ENCODE measurements at places on chromosomes 6 and 20.

DNA sequence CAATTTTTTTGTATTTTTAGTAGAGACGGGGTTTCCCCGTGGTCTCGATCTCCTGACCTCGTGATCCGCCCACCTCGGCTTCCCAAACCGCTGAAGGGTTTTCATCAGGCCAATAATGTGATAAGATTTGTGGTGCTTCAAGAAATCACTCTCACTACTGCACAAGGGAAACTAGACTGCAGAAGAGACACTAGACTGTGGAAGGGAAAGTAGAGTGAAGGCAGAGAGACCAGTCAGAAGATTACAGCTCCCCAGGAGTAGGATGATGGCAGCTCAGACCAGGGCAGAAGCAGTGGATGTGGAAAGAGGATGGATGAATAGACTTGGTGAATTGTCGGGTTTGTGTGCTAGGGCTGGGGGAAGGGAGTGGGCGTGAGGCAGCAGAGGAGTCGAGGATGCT, 48.0 kb upstream of the GTSF1L start:
- DNase-seq: no peak

DNA sequence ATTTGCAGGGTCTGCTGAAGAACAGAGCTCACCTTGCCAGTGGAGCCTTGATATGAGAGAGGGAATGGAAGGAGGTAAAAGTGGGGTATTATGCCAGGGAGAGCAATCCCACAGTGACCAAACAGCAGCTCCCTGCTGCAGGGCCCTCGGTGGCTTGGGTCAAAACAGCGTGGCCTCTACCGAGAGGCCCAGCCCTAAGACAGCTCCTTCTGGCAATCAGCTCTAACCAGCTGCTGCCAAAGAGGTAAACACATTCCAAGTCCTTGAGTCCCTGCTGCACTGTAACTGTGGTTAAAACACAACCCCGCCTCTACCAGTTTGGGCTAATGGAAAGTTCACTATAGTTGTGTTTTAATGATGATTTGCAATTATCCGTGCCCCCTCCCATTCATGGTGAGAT, 1.4 kb upstream of the DAAM2 start:
- no peak for DNase-seq

- no peak for DNase-seq
These were observed 24.0 kb downstream of the CDK5RAP1 start for GRCh38 chr20:33377366-33377765.

DNA sequence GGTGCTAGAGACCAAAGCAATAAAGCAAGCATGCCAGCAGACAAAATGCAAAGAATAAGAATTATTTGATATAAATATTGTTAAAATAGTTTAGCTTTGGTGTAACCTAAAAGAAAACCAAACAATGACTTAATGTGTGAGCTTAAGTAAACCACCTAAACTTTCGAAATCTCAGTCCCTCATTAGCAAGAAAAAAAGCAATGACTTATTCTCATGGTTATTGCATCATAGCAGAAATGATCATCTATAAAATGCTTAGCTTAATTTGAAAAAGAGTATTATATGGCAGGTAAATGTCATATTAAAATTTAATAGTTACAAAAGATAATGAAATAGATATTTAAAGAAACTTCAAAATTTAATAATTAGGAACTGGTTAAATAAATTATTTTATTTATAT, 1395.7 kb upstream of the EYS start:
- DNase-seq: no peak

DNA sequence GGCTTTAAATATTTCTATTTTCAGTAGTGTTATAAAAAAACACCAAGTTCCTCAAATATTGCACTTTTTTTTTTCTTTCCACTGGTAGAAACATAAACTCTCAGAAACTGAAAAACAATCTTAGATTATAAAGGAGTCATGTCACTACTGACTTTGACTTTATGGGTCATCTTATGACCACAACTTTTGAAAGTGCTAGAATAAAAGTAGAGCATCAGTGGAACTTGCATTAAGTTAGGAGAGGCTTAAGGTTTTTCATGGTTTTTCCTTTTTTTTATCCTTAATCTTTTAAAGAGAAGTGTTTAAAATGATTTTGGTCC, 56.6 kb upstream of the SUPT3H start:
- DNase-seq: no peak

DNA sequence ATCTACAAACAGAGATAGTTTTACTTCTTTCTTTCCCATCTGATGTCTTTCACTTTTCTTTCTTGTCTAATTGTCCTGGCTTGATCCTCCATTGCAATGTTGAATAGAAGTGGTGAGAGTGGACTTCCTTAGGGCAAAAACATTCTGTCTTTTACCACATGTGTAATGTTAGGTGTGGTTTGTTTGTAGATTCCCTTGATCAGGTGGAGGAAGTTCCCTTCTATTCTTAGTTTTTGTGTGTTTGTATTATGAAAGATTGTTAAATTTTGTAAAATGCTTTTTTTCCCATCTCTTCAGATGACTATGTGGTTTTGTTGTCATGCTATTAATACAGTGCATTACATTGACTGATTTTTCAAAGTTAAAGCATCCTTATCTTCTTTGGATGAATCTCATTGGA, 41.6 kb upstream of the DUSP22 start:
- DNase-seq: no peak

- DNase-seq: no peak
These were observed 86.9 kb upstream of the TRAF3IP2 start for GRCh38 chr6:111692327-111693164.

GRCh38 chr6:3585320-3585935, 128.6 kb upstream of the SLC22A23 start:
- DNase-seq: no peak

DNA sequence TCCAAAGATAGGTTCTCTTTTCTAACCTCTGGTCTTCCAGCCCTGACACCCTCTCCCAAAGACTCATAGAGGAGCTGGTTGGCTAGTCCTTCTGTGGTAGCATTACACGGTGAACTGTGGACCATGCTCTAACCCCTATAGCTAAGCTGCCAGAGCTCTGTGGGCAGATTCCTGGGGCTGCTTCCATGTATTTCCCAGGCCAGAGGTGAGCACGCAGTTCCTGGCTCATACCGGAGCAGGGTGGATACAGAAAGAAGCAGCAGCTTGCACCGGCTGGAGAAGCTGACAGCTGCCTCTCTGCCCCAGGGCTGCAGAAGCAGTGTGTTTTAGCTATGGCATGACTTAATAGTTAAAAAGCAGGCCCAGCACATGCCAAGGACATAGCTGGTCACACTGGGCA, 84.1 kb upstream of the FOXP4 start:
- no peak for DNase-seq

GRCh38 chr6:150254770-150255169, 111.9 kb downstream of the PPP1R14C start:
- DNase-seq: no peak

DNA sequence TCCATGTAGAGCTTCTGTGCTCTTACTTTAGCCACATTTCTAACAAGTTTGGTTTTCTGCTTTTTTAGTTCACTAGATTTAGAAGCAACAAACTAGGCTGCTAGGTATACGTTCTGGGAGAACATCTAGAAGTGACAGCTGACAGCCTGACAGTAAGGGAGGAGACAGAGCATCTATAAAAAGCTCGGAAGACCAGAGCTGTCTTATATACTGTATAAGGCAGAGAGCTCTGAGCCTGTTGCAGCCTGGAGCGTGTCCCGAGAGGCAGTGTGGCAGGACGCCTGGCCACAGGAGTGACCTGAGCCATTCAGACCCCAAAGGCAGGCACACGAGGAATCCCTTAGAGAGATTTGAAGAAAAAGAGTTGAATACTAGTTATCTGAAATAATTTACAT, 24.6 kb downstream of the PPP1R14C start:
- no peak for DNase-seq

DNA sequence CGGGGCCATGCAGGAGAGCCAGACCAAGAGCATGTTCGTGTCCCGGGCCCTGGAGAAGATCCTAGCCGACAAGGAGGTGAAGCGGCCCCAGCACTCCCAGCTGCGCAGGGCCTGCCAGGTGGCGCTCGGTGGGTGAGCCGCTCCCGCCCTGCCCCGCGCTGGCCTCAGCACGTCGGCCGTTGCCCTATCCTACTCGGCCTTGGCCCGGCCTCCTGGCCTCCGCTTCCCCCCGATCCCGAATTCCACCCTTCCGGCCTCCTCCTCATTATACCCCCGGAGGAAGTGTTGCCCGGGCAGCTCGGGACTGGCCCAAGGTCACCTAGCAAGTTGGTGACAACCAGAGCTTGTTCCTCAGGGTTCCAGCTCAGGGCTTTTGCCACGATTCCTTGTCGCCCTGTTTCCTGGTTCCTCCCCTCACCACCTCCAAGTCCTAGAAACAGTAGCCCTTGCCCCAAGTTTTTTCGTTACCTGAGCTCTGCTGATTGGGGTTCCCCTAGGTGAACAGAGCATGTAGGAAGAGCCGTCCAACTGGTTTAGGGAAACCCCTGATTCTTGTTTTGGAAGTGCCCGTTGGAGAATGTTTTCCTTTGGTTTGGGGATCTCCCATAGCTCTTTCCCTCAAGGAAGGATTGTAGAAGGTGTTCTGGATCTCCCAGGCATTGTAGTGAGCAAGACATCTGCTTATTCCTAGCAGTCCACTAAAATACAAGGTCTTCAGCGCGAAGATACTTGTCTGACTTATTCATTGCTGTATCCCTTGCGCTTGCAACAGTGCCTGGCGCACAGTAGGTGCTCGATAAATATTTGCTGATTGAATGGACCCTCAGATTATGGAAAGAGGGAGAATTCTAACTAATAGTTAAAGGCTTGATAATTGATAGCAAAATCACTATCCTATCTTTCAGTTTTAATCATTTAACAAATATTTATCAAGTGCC, 641 bp downstream of the ARFGEF2 start:
- DNase-seq: no peak

DNA sequence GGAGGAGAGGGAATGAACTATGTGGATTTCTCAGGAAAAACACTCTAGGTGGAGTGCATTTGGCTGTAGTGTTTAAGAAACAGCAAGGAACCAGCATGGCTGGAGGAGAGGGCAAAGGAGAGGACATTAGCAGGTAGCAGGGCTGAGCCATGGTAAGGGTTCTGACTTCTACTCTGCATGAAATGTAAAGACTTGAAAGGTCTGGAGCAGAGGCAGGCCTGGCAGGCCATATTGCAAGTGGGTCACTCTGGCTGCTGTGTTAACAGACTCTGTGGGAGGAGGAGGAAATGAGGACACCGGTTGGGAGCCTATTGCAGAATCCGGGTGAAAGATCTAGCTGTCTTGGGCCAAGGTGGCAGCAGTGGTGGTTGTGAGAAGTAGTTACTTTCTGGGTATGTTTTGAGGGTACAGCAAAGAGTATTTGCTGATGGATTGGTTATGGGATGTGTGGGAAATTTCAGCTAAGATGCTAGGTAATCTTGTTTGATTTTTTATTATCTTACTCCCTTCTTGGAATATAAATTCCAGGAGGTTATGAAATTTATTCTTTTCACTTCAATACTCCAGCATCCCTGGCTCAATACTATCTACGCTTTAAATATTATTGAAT, 115.9 kb upstream of the BCLAF1 start:
- no peak for DNase-seq

- DNase-seq: no peak
These were observed 3.5 kb downstream of the LRFN2 start for GRCh38 chr6:40583709-40584108.

GRCh38 chr20:34129518-34130162, 17.6 kb upstream of the EIF2S2 start:
- peak; percentile 34 for DNase-seq

DNA sequence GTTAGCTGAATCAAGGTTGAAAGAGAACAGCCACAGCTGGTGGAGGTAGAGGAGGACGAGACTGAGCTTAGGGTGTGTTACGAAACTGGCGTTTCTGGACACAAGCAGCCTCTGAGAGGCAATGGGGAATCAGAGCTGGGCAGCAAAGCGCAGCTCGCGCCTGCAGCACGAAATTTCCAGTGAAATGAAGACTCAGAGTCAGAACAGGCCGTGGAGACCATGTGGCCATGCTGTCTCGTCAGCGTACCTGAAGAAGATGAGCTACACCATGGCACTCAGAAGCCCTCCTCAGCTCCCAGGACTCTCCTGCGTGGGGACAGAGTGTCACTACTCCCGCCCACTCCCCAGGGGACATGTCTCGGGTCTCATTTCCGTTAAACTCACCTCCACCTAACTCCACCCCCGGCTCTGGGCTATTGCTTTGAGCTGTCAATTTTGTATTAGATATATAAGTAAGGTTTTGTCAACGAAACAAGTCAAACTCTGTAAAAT, 256.9 kb downstream of the ERMARD start:
- DNase-seq: no peak
